ENCODE measurements at places on chromosomes 11 and 22.

DNA sequence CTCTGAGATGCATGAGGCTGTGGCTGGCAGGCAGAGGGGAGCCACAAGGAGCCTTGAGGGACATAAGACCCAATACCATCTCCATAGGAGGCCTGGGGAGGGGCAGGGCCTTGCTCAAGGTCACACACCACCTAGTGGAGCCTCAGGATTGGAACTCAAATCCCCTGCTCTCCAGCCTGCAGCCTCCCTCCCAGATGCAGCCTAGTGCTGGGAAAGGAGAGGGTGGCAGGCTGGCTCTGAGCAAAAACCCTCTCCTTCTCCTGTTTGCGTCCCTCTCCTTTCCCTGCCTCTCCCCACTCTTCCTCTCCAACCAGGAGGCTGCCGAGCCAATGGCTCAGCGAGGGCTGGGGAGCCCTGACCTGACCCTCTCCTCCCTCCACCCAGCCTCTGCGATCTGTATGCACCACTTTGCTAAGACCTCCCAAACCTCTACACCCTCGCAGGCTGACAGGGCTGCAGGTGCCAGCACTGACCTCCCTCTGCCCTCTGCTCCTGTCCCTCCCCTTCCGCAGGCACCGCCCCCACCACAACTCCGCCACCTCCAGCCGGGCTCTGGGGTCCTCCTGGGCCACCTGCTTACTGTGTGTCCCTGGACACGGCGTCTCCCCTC is 14.7 kb downstream of the IGLL1 start:
- no peak for DNase-seq

DNA sequence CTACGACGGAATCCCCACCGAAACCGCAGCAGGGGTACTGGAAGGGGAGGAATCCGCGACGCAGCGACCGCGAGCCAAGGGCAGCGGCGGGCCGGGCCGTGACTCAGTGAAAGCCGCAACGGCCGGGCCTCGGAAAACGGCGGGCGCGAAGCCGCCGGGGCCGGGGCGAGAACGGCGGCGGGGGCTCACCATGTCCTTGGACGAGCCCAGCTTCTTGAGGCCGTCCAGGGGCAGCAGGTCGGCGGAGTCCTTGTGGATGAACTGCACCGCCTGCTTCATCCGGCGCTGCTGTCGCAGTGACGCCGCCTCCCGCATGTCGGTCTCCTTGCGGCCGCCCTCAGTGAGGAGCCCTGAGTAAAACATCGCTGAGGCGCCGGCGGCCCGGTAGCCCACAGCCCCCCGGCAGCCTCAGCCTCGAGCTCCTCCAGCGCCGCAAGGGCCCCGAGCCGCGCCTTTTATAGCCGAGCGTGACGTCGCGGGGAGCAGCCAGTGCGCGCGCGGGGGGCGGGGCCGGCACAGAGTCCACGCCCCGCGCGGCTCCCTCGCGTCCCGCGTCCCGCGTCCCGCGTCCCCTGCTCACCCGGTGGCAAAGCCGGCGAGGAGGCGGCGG is at the start of gene NRIP3:
Gene NRIP3, minus strand, starts transcription at position 429 of the 610 bp plus-strand sequence. Its CDS starts 66 bp downstream, at position 363.
- peak; percentile 81 for DNase-seq

- no peak for DNase-seq
Observed at GRCh38 chr22:49090853-49091135, 736.9 kb downstream of the BRD1 start.

GRCh38 chr11:35536470-35536869 is 11.1 kb upstream of the PAMR1 start:
- no peak for DNase-seq

- DNase-seq: no peak
Observed at GRCh38 chr11:100185588-100185987, 501.5 kb upstream of the ARHGAP42 start.

DNA sequence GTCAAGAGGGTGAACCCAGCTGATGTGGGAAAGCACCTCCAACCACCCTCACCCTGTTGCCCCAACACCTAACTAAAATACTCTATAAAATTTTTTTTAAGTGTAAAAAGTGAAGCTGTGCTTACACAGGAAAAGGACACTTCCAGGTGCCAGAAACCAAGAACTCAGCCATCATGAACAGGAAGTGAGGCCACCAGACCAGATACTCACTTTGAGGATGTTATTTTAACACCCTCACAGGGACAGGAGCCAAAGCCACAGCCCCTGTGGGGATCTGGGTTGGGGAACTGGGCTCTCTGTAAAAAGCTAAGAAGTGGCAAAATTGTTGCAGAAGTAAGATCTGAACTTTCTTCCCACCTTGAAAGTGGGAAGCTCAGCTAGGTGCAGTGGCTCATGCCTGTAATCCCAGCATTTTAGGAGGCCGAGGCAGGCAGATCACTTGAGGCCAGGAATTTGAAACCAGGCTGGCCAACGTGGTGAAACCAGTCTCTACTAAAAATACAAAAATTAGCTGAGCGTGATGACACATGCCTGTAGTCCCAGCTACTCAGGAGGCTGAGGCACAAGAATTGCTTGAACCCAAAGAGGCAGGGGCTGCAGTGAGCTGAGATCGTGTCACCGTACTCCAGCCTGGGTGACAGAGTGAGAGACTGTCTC is 3.8 kb downstream of the RSPH14 start:
- DNase-seq: peak; percentile 20

- DNase-seq: no peak
Observed at GRCh38 chr11:111870522-111870885, 877 bp downstream of the ALG9 start.

GRCh38 chr22:45470871-45471270 is 31.8 kb upstream of the FBLN1 start:
- DNase-seq: no peak

- no peak for DNase-seq
Observed at GRCh38 chr11:121538054-121538453, 85.3 kb upstream of the SORL1-AS1 start.

GRCh38 chr11:68371171-68372041 is 59.0 kb downstream of the LRP5 start:
- DNase-seq: no peak

- DNase-seq: no peak
Observed at GRCh38 chr11:38131535-38131934, 1533.5 kb upstream of the RAG2 start.

Measured in stimulated activated naive CD4-positive, alpha-beta T cell (primary cell).